ENCODE measurements at places on chromosomes 2 and 18.
A peak's percentile ranks its signal among the peaks of the same experiment; 100 is the strongest.

- no peak for DNase-seq
These were observed 29.0 kb upstream of the EPAS1 start for GRCh38 chr2:46268196-46268595.

GRCh38 chr2:83665894-83666293 is 793.2 kb downstream of the SUCLG1 start:
- DNase-seq: no peak

GRCh38 chr2:69490486-69490885 is 53.3 kb upstream of the NFU1 start:
- no peak for DNase-seq

DNA sequence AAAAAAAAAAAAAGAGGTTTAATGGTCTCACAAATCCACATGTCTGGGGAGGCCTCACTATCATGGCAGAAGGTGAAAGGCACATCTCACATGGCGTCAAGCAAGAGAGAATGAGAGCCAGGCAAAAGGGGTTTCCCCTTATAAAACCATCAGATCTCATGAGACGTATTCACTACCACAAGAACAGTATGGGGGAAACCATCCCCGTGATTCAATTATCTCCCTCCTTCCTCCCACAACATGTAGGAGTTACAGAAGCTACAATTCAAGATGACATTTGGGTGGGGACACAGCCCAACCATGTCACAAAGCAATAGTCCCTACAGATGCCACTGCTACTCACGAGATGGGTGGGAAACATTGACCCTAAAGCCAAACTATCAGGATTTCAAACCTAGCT is 392.7 kb upstream of the ID2 start:
- DNase-seq: no peak

DNA sequence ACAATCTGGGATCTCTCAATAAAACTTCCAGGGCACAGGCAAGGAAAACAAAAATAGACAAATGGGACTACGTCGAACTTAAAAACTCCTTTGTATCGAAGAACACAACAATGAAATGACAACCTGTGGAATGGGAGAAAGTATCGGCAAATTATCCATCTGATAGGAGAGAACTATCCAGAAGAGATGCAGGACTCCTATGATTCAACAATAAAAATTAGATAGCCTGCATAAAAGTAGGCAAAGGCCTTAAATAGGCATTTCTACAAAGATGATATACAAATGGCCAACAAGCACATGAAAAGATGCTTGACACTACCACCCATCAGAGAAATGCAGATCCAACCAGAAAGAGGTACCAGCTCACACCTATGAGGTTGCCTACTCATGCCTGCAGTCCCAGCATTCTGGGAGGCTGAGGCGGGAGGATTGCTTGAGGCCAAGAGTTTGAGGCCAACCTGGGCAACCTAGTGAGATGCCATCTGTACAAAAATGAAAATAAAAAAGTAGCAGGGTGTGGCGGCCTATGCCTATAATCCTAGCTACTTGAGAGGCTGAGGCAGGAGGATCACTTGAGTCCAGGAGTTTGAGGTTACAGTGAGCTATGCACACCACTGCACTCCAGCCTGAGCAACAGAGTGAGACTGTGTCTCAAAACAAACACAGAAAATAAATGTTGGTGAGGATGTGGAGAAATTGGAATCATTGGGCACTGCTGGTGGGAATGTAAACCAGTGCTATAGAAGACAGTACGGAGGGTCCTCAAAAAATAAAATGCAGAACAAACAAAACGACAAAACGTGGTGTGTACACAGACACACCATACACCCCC is 21.6 kb downstream of the TWIST2 start:
- DNase-seq: no peak

GRCh38 chr2:180991820-180992219 is 11.4 kb downstream of the UBE2E3 start:
- no peak for DNase-seq

GRCh38 chr2:187003038-187003554 is 154.1 kb upstream of the ZSWIM2 start:
- DNase-seq: no peak

- peak; percentile 18 for DNase-seq
These were observed 19.6 kb upstream of the KCNG3 start for GRCh38 chr2:42513252-42513918.

GRCh38 chr2:105361102-105361889 is 24.0 kb downstream of the C2orf49 start:
- DNase-seq: no peak

DNA sequence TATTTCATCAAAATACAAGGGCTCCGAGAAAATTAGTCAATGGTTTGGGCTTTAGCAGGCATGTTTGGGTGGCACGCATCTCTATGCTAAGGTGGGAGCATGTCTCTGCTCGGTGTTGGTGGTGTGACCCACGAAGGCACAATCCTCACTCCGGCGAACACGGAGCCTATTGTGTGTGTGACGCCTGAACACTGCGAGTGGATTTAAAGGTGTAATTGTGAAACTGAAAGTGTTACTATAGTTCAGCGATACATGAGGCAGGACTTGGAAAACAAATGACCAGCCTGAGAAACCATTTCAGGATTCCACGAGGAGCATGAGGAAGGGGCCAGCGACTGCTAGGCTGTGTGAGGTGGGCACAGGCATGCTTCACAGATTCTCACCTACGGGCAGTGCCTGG is 41.7 kb upstream of the LDLRAD4 start:
- DNase-seq: no peak

DNA sequence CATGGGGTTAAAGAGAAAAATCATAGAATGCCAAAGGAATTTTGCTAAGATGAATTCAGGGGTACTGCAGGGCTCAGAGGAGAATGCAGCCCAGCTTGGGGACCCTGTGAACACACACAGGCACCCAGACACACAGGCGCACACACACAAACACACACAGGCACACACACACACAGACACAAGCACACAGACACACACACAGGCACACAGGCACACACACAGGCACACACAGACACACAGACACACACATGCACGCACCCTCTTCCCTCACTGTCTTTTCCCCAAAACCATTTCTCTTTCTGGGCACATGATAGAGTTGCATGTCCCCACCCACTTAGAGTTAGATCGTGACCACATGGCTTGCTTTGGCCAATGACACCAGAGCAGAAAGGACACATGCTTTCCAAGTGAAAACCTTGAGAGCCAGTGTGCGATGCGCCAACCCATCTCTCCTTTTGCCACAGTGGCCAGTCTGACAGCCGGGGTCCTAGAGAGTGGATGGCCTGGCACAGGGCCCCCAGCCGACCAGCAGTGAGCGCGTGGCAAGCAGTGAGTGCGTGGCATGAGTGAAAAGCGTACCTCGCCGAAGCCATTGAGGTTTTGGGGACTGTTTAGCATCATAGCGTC is 163.3 kb downstream of the KLHL29 start:
- DNase-seq: no peak

DNA sequence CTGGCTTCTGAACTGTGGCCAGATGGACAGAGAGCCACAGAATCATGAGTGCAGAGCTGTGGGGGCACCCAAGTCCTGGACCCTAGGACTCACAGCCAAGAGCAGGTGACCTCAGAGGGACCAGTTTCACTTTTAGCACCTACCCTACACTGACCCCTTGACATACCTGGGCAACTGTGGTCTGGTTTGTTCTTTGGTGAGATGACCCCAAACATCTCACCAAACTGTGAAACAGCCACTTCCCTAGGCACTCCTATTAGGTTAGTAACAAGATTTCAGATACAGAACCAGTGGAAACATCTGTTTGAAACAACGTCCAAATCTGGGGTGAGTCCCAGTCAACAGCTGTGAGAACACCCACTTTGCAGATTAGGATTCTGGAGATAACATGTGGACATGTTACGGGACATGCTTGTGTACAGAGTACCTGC is 1.9 kb upstream of the ZFP36L2 start:
- no peak for DNase-seq

DNA sequence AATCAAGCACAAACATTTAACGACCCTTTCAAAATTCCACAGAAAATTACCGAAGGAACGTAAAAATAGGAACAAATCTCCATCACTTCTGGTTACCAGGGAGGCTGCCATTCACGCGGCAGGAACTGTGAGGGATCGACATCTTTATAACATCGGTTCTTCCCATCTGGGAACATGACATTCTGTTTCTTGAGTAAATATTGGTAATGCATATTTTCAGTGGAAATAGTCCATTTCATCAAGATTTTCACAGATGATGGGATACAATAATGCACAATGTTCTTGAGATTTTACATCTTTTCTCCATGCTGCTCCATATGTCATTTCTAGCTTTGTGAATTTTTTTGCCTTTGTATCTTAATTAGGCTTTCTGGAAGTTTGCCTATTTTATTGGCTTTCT is 10.0 kb downstream of the ADD2 start:
- no peak for DNase-seq

DNA sequence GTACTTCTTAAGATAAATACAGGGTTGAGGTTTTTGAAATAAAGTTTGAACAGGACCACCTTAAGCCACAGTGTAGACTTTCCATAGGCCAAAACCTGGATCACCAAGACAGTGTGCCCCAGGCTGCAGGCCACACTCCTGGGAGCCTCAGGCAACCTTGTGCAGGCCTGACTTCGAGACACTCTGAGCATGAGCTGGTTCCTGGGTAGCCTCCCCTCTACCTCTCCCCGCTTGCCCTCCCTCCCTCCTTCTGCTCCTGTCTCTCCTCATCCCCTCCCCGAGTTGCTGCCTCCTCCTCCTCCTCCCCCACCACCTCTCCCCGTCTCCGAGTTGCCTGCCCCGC is 10.6 kb upstream of the PROC start:
- no peak for DNase-seq

DNA sequence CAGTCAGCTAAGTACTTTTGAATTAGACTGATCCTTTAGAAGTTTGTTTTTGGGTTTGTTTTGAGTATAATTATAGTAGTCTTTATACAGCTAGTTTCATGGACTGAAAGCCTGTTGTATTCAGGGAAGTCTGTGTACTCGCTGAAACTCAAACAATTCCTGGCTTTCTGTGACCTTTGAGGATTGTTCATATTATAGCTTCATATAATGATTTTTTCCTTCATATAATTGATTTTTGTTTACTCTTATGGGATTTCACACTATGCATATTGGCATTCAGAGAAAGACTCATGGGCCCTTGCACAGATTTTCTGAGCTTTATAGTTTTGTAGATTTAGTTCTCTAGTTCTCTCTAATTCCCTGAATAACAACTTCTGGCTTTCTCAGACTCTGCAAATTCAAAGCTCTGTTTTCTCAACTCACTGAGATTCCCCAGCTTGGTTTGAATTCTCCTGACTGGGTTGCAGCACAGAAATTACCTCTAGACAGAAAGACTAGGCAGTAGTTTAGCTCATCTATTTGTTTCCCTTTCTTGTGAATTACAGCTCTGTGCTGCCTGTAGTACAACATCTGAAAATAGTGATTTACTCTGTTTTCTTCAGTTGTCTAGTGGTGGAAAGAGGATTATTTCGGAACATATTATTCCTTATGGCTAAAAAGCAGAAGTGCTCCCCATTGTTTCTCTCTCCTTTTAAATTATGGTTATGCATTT is 495.9 kb upstream of the CNTNAP5 start:
- no peak for DNase-seq
